GM12891 (cell line): ENCODE measurements at places on chromosomes 2 and 18.

GRCh38 chr18:10416065-10416464 lies 38.4 kb upstream of the APCDD1 start:
- no peak for DNase-seq

GRCh38 chr18:70420146-70420898 lies 131.5 kb downstream of the SOCS6 start:
- DNase-seq = no peak

DNA sequence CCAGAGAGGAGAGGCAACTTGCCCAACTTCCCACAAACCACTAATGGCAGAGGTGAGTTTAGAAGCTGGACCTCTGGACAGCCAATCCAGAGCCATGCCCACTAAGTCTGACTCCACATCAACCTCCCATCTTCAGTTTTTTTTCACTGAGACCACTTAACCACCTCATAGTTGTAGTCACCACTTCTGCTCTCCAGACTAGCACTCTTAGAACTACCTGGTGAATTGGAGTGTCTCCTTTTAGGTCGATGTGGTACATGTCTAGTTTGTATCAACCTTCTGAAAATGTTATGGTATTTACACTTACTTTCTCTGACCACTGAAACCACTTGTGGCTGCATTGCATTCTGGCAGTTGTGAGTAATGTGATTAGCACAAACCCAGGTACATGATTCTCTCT lies 743.6 kb upstream of the FANCL start:
- DNase-seq = no peak

DNA sequence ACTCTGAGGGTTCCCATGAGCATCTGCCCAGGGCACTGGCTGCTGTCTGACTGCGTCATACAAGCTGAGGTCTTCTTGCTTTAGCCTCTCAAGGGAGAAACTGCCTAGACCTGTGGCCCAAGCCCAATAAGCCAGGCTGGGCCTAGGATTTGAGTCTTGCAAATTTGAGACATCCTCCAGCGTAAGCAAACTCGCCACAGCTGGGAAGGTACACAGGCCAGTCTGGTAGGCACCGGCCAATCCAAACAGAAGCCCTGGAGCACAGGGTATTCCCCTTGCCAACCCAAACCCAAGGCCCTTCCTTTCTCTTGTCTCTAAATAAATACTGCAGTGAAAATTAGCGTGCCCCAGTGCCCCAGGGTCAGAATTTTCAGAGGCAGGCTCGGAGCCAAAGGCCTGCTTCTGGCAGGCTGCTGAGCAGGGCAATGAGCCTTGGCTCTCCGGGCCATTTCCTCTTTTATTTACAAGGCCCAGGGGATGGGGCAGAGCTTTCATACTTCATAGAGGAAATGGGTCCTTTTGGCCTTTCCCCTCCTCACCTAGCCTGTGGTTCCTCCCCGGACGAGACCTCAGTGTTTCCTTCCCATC lies 33.3 kb downstream of the POLR1A start:
- peak; percentile 37 for DNase-seq

DNA sequence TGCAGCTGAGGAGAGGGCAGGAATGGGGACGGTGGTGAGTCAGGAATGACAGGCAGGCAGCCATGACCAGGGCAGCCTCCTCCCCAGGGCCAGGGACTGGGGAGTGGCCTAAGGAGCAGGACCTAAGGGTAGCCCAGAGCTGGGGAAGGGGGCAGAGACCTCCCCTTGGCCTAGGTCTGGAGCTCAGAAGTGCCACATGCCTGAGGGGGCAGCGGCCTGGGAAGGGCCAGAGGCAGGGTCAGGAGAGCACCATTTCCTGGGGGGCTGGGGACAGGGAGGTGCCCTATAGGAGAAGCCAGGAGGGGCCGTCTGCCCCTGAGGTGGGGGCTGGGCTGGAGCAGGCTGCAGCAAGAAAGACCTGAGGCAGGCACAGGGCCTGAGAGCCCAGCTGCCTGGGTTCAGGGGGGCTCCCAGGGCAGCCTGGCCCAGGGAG lies 20.9 kb downstream of the CFLAR start:
- no peak for DNase-seq

DNA sequence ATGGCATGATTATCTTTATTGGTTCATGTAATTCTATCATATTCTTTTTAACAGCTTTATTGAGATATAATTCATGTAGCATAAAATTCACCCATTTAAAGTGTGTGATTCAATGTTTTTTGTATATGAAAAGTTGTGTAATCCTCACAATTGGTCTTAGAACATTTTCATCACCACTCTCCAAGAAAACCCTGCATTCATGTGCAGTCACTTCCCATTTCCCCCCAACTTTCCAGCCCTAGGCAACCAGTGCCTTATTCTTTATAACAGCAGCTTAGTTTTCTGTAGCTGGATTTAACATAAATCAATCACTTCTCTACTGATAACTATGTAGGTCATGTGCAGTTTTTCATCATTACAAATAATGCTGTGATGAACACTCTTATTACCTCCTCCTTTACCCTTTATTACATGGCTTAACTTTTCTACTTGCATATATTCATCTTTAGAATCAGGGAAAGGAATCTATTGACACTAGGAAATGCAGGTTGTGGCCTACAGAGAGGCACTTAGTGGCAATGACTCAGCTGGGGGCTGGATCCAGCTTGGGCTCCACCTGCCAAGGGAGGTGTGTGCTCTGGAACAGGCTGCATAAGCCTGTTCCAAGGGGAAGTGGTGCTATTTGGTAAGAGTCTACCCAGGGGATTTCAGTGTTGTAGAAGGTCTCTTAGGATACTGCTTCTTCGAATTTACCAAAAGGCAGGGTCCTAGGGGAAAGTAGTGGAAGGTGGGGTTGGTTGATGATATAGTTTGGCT lies 89.1 kb downstream of the ETAA1 start:
- no peak for DNase-seq

- no peak for DNase-seq
These were observed 204.5 kb upstream of the REV1 start for GRCh38 chr2:99694331-99694730.

- DNase-seq = no peak
These were observed 259.3 kb downstream of the TTC32 start for GRCh38 chr2:19642501-19642900.

DNA sequence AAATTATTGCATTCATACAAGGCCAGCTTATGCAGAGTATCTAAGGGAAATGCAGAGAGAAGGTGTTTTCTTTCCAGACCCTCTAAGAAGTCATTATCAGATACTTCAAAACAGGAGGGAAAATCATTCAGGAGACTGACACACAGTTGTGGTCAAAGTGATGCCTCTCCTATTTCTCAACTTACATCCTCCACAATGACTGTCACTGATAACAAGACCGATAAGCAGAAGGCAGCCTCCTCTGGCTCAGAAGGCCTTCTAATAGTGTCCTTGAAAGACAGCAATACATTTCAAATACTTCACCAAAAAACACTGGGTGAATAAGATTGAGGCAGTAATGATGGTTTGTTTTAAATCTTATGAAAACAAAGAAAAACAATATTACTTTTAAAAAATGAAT lies 199.7 kb downstream of the PIEZO2 start:
- DNase-seq = no peak

GRCh38 chr2:71813807-71814470 lies 333.7 kb downstream of the CYP26B1 start:
- no peak for DNase-seq

DNA sequence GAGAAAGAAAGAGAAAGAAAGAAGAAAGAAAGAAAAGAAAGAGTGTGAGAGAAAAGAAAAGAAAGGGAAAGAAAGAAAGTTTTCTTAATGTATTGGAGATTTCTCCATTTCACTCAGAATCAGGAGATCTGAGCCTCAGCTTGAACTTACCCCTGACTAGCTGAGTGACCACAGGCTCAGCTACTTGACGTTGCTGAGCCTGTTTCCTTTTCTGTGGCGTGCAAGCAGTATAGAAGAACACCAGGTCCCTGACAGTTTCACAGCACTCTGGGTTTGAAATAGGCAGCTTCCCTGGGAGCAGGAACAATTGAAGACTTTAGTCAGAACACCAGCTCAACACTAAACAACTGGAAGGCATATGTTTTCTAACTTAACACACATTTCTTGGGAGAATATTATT lies 44.7 kb downstream of the MARCO start:
- no peak for DNase-seq
